ENCODE measurements at places on chromosomes 5 and 9.

DNA sequence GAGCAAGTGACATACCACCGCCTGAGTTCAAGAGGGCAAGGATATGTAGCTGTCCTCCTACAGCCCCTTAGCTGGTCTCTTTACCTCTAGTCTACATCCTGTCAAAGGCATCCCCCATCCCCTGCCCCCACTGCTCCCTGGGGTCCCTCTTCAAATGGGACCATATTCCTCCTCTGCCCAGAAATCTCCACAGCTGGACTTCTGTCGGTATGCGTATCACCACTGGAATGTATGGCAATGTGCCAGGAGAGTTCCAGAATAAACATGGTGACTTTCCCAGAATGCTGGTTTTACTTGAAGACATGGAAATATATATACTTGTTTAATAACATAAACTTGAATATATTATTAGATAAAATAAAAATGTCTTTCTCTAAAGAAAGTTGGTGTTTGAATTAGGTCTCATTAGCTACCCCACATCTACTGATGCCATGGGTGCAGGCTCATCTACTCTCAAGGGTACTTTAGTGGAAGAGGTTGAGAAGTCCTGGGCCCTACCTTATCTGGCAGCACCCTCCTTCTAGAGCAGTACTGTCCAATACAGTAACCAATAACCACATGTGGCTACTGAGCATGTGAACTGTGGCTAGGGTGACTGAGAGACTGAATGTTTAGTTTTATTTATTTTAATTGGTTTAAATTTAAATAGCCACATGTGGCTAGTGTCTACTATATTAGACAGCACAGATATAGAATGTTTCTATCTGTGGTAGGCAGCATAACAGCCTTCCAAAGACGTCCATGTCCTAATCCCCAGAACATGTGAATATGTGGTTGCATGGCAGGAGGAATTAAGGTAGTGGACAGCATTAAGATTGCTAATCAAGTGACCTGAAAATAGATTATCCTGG lies 181.7 kb upstream of the SLC30A5 start:
- DNase-seq = no peak

DNA sequence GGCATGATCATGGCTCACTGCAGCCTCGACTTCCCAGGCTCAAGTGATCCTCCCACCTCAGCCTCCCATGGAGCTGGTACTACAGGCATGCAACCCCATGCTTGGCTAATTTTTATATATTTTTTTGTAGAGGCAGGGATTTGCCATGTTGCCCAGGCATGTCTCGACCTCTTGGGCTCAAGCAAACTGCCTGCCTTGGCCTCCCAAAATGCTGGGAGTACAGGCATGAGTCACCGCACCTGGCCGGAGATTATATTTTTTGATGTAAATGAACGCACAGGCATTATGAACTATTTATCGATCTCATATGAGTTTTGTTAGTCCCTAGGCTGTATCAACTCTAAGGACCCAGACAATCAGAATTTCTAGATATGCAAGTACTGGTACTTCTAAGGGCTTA lies 25.5 kb upstream of the CEP120 start:
- DNase-seq = no peak

DNA sequence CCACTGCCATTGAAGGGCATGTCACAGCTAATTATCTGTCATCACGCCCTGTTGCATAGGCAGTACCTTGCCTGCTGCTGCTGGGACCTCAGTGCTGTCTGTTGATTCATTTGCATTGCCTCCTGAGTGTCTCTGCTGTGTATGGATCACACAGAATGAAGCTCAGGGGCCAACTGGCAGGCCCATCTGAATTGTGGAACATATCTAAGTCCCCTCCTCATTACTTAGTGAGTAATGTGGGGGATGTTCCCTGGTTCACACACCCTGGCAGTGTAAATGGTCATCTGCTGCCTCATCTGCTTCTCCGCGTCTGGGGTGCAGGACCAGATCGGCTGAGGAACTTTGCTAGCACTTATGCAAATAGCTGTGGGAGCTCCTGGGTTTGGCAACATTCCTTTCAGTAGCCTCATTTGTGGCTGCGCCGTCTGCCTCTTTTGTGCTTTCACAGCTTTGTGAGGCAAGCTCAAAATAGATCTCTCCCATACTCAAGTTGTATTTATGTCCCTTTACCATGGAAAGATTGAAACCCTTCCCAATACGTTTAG lies 25.4 kb downstream of the TYRP1 start:
- DNase-seq = no peak

GRCh38 chr9:21440139-21440538 lies at the start of gene IFNA1:
Gene IFNA1 (plus strand): TSS chr9:21440439. CDS start chr9:21440508, 69 bp downstream.
- no peak for DNase-seq

GRCh38 chr9:37835821-37836220 lies 35.2 kb downstream of the DCAF10 start:
- DNase-seq = no peak

GRCh38 chr5:59569158-59569557 lies 324.4 kb downstream of the PDE4D start:
- no peak for DNase-seq

Data from NCI-H774 (cell line).